ENCODE measurements at places on chromosomes 13 and 19.

DNA sequence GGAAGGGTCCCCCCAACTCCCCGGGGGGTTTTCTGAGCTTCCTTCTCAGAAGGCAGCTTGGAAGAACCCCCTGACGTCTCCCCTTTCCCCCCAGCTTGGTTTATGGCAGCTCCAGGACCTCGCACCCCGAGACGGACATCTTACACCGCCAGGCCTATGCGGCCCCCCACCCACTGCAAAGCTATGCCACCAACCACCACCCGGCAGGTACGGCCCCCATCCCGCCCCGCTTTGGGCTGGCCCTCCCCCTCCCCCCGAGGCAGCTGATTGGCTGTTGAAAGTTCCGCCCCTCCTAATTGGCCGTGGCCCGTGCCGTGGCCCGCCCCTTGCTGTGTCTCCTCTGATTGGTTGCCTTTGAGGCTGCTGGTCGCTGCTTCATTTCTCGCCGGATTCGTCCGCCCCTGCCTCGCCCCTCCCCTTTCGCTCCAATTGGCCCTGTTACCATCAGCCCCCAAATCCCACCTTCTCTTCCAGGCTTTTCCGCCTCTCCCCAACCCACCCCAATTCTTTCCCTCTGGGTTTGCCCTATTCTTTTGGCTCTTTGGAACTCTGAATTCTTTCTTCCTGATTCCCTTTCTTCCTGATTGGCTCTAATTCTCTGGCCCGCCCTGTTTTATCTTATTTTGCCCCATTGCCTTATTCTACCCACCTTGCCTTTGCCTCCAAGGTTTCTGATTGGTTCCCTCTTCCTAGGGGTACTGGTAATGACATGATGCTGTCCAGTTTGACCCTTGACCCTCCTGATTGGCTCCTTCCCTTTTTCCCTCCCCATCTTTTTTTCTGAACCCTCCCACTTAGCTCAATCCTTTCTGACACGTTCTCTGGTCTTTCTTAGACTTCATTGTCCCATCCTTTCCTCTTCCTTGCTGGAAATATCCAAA is 2.5 kb downstream of the PRR12 start:
- no peak for DNase-seq

GRCh38 chr13:30620941-30621340 is 3.2 kb downstream of the USPL1 start:
- DNase-seq: no peak

DNA sequence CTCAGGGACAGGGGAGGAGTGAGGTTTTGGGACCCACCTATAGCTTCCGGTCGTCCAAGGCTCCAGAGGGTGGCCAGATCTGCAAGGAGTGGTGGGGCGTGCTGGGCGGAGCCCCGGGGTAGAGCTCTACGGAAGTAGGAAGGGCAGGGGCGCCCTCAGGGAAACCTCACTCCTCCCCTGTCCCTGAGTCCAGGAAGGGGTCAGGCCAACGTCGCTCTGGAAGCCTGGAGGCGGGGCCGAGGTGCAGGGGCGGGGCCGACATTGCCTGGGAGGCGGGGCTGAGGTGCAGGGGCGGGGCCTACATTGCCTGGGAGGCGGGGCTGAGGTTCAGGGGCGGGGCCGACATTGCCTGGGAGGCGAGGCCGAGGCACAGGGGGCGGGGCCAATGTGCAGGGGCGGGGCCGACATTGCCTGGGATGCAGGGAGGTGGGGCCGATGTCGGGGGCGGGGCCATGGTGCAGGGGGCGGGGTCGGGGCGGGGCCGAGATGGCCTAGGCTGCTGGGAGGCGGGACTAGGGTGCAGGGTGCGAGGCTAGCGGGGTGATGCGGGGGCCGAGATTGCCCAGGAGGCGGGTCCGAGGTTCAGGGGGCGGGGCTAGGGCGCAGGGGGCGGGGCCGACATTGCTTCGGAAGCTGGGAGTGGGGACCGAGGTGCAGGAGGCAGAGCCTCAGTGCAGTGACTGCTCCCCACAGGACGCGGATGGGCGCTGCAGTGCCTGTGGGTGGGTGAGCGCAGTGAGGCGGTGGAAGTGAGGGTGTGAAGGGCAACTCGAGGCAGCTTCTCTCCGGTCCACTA is 4.9 kb upstream of the PALM start:
- peak; percentile 28 for DNase-seq

DNA sequence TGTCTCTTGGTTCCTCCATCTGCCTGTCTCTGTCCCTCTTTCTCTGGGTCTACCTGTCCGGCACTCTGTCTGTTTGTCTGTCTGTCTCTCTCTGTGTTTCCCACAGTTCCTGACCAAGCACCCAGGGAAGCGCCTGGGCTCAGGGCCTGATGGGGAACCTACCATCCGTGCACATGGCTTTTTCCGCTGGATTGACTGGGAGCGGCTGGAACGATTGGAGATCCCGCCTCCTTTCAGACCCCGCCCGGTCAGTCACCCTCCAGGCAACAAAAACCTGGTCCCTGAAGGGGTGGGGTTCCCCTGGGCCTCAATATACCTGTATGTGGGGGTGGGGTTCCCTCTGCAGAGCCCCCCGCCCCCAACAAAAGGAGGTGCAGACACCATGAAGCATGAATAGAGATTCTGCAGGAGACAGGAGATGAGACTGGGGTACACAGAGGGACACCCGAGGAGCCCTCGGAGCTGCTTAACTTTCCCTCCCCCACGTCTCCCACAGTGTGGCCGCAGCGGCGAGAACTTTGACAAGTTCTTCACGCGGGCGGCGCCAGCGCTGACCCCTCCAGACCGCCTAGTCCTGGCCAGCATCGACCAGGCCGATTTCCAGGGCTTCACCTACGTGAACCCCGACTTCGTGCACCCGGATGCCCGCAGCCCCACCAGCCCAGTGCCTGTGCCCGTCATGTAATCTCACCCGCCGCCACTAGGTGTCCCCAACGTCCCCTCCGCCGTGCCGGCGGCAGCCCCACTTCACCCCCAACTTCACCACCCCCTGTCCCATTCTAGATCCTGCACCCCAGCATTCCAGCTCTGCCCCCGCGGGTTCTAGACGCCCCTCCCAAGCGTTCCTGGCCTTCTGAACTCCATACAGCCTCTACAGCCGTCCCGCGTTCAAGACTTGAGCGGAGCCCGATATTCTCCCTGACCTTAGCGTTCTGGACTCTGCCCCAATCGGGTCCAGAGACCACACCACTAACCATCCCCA is 2.6 kb upstream of the CACNG7 start:
- no peak for DNase-seq

DNA sequence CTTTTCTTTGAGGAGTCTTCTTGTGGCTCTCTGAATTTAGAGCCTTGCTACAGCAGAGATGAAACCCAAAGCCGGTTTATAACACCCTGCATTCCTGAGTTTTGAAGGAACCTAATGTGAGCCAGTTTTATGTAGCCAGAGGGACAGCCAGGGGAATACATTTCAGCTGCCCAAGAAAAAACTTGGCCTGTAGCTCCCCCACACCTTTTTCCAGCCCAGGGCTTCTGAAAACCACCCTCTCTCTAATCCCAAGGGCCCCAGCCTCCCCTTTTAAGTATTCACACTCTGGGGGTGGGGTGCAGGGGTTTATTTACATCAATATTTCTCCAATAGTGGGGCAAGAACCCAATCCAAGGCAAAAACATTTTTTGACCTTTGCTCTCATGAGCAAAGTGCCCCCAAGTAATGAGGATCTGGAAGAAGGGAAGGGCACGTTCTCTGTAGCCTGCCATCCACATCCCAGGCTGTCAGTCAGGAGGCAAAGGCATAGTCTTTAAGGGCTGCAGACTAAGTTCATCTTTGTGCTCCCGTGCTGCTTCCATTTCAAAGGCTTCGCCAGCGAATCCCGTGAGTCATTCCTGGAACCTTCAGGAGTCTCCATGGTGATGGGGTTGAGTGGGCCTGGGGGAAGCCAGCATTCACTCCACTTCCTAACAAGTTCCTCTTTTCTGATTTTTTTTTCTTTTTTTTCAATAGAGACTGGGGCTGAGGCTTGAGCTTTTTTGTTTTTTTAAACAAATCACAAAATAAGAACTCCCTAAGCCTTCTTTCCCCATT is 33.2 kb upstream of the MEDAG start:
- DNase-seq: no peak

DNA sequence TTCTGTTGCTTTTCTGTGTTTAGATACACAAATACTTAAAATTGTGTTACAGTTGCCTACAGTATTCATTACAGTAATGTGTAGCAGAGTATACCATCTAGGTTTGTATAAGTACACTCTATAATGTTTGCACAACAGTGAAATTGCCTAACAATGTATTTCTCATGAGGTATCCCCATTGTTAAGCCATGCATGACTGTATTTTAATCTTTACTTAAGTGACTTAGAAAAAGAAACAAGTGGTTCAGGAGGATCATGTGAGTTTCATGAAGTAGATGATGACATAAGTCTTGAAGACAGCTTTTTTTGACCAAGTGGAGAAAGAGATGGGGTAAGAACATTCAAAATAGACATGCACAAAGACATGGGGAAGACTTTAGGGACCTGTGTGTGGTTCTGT is 8.4 kb upstream of the KCTD4 start:
- DNase-seq: no peak

- DNase-seq: no peak
Measured at GRCh38 chr19:1540365-1540925, 16.6 kb downstream of the PLK5 start.

- DNase-seq: no peak
Measured at GRCh38 chr13:109652531-109652930, 133.9 kb downstream of the IRS2 start.

- DNase-seq: no peak
Measured at GRCh38 chr13:97497400-97497799, 63.4 kb downstream of the RAP2A start.

DNA sequence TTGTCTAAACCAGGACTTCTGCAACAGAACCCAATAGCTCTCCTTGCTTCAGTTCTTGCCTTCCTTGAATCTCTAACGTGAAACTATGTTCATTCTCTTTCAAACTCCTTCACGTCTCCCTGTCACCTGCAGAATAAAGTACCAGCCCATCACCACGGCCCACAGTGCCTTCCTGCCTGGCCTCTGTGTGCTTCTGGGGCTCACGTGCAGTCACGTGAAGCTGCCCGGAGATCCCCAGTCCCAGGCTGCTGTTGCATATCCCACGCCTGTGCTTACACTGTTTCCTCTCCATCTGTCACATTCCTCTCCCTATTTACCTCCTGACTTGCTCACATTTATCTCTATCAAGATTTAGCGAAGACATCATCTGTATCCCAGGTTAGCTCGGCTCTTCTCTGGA is 102.8 kb downstream of the STARD13 start:
- no peak for DNase-seq

GRCh38 chr19:42538841-42539709 is 10.8 kb upstream of the CEACAM1 start:
- no peak for DNase-seq

- DNase-seq: no peak
Measured at GRCh38 chr19:294946-295686, 3.9 kb upstream of the PLPP2 start.

- DNase-seq: no peak
Measured at GRCh38 chr13:113638806-113639205, 19.2 kb downstream of the ATP4B start.

GRCh38 chr13:75454497-75454896 is 27.5 kb downstream of the TBC1D4 start:
- no peak for DNase-seq

- peak; percentile 37 for DNase-seq
Measured at GRCh38 chr13:75870397-75870903, 234.3 kb downstream of the LMO7 start.

- no peak for DNase-seq
Measured at GRCh38 chr13:74870865-74871264, 611.1 kb downstream of the TBC1D4 start.

DNA sequence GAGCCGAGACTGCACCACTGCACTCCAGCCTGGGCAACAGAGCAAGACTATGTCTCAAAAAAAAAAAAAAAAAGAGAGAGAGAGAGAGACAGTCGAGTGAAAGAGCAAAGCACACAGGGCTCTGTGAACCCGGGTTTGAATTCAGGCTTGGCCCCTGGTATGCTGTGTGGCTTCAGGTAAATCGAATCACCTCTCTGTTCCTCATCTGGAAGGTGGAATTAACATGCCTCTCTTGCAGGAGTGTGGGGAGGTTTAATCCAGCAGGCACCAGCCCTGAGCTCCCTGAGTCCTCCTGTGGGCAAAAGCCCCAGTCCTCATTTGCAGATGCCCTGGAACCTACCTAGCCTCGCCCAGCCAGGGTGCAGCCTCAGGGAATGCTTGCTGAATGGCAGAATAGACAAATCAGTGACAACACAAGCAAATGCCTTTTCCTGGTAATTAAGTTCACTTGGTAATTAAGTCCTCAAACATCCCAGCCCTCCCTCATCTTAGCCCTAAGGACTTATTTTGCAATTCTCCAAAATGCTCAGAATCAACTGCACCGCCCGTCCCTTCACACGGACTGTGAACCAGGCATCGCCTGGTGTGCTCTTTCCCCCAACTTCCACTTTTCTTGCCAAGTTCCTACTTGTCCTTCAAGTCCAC is 4.6 kb upstream of the ZNRF4 start:
- no peak for DNase-seq

DNA sequence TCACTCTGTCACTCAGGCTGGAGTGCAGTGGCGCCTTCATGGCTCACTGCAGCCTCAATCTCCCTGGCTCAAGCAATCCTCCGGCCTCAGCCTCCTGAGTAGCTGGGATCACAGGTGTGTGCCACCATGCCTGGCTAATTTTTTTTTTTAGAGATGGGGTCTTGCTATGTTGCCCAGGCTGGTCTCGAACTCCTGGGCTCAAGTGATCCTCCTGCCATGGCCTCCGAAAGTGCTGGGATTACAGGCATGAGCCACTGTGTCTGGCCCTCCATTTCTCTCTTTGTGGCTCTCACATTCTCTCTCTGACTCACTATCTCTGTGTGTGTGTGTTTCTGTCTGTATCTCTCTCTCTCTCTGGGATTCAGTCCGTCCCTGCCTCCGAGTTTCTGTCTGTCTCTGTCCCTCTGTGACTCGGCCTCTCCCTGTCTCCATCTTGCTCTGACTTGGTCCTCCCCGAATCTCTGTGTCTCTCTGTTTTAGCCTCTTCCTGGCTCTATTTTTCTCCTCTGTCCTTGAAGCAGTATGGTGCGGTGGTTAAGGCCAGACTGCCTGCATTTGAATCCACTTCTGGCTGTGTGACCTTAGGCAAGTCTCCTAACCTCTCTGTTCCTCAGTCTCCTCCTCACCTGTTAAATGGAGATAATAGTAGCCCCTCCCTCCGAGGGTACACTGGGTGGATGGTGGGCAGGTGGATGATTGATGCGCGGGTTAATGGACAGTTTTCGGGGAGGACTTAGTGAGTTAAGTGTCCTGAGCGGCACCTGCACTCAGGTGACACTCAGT is 11.0 kb downstream of the MEIS3 start:
- DNase-seq: no peak

GRCh38 chr13:64154514-64154913 is 2738.9 kb upstream of the PCDH20 start:
- no peak for DNase-seq

DNA sequence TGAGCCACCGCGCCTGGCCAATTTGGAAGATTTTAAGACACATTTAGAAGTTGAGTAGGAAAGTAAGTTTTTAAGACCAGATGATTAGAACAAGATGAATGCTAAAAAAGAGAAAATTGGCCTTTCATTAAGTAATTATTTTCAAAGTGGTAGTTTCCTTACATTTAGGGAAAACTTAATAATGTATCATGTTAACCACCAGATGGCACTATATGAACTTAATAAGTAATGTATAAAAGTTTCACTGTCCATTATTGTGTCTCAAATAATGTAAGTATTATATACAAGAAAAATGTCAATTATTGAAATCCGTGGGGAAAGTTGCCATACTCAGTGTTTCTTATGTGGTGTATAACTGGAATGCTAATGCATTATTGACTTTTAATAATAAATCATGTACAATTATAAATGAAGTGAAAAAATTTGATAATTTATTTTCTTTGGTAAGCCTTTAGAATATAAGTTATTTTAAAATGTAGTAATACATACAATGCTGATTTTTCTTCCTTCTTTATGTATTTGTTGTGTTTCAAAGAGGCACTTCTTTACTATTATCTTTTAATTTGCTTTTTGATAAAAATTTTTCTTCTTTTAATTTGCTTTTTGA is 29.2 kb downstream of the COG6 start:
- DNase-seq: peak; percentile 66
